ENCODE measurements at places on chromosomes 1 and 21.

GRCh38 chr1:224182057-224182865, 779 bp upstream of the DEGS1 start:
- DNase-seq, result no peak

DNA sequence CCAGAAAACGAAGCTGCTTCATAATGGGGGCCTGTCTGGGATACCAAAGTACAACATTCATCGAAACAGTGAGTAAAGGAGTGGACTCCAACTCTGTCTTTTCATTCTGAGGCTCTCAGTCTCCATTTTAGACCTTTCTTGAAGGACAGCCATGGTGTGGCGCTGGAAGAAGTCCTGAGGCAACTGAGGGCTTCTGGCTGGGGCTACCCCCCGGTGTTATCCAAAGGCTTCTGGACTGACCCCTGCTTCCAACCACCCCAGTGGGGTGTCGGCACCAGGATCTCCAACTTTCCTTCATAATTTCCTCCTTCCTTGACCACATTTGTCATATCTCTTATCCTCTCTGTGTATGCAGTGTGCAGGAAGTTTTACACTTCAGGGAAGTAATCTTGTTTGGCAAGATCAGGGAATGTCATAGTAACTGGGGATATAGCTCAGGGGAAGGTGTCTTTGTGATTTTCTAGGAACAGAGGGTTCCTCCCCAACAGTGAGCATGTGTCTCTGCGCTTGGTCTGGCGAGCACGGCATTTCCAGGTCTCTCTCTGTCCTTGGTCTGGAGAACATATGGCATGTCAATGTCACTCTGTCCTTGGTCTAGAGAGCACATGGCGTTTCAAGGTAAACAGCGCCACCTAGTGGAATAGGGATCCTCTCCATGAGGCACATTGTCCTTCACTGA, 19.4 kb upstream of the BSDC1 start:
- peak; percentile 66 for DNase-seq

GRCh38 chr1:222372221-222372620, 175.7 kb downstream of the HHIPL2 start:
- peak; percentile 33 for DNase-seq

DNA sequence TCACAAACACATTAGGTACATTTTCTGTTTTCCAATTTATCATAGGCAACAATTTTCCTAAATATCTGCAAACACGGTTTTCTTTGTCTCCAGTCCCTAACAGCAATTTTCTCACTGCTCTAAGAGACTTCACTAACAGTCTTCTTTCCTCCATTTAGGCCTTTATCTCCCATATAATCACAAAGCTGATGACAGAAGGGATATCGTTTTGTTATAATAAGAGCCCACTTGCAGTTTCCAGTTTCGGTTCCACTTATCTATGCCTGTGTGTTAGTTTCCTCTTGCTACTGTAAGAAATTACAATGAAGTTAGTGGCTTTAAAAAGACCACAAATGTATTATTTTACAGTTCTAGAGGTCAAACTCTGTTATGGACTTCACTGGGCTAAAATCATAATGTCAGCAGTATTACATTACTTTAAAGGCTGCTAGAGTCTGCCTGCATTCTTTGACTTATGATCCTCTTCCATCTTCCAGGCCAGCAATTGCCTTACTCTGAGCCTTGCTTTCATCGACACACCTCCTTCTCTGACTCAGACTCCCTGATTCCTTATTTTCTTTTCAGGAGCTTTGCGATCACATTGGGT, 549.3 kb downstream of the NCAM2 start:
- no peak for DNase-seq

DNA sequence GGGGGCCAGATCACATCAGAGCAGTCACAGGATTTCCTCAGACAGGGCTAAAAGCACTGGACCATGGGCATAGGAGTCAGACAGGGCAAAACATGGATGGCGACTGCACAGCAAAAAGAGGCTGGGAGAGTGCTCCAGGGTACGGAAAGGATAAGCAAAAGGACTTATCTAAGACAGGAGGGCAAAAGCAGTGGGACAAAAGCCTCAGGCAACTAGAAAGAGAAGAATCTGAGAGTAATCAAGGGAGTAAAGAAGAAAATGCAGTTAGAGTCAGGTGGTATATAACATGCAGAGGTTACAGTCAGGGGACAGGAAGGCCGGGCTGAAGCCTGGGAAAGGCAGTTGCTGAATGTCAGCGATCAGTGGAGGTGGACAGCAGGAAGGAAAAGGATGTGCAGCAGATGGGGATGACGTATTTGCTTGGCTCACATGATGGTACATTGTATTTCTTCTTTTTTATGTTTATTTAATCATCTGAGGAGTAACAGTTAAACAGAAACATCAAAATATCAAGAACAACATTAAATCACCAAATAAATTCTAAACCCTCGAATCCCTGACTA, 63.1 kb upstream of the CNN3 start:
- peak; percentile 73 for DNase-seq

GRCh38 chr1:24244519-24245268, 57.6 kb upstream of the IFNLR1 start:
- no peak for DNase-seq

DNA sequence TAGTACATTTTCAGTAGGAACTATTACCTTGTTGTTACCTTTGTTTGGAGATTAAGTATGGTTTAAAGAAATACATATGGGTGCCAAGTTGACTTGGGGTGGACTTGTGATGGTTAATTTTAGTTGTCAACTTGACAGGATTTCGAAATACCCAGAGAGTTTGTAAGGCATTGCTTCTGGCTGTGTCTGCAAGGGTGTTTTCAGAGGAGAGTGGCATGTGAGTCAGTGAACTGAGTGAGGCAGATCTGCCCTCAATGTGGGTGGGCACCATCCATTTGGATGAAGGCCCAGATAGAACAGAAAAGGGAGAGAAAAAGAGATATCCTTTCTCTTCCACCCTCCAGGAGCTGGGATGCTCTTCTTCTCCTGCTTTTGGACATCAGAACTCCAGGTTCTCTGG, 315.5 kb downstream of the GPATCH2 start:
- DNase-seq, result peak; percentile 42

DNA sequence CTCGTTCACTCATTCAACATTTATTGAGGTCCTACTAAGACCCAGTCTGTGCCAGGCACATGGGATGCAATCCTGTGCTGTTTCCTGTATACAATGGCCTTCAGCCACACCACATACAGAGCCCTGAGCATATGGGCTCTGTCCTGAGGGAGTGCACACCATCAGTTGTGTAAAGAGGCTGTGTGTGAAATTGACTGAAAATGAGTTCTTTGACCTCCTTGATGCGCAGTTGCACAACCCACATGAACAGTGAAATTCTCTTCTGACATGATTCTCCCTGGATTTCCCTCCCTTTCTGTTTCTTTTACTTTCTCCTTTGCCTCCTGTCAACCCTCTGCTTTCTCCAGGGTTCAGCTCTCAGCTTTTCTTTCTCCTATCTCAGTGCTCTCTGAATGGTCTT, 6.3 kb upstream of the SYT6 start:
- no peak for DNase-seq

DNA sequence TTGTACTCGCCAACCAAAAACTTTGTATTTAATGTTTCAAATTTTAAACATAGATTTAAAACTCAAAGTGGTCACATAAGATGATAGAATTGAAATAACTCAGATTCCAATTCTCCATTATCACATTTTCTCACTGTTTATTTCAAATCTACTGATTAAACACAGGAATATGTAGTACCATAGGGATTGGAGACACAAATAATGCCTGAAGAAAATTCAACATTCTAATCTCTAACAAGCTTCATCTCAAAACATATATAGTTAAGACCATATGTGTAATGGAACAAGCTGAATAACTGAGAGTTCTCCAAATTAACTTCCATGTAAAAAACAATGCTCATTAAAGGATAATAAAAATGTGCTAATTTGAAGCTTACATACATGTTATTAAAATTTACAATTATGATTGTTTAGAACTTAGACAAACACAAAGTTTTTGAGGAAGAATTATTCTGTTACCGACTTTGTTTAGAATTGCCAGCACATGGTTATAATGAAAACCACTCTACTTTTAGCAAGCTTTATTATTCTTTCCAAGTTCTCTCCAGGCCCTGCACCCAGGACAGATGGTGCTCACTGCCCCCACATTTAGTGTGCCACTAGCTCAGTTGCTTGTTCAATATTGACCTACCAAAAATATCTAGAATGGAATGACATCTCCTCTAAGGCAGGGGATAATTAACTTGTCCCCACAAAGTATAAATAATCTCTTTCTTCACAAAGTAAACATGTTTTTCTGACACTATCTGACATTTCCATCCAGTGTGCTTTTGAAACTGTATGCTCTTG, 467.2 kb downstream of the TTLL7 start:
- no peak for DNase-seq

- DNase-seq, result no peak
Measured at GRCh38 chr21:41466024-41466820, 40.2 kb downstream of the MX1 start.

DNA sequence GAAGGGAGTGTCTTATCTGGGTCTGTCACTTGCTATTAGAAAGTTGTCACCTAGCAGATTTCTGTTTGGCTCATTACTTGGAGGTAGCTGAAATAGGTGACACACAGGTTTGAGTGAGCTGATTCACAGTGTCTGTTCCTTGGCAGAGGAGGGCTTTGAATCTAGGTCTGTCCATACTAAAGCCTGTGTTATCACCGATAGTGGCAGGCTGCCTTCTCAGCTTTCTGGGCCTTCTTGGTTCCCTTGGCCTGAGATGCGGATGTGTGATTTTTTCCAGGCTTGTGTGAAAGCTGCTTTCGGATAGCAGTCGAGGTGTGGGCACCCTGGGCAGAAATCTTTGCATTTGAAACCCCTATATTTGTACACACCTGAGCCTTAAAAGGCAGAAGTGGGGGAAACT, 73.9 kb downstream of the ACTL8 start:
- DNase-seq, result no peak

DNA sequence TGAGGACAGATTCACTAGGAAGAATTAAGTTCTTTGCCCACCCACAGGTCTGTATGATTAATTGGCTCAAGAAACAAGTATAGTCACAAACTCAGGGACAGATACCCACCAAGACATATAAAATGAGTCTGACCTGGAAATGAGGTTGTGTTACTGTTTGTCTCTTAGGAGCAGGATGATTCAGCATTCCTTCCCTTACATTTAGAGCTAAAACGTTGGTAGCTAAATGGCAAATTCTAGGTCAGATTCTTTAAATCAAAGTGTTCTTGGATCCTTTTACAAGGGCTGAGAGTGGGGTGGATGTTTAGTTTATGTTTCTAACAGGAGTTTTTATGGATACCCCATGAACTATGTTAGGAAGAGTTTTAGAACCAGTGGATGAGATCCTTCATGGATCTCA, 4.7 kb downstream of the RIMKLA start:
- peak; percentile 20 for DNase-seq

DNA sequence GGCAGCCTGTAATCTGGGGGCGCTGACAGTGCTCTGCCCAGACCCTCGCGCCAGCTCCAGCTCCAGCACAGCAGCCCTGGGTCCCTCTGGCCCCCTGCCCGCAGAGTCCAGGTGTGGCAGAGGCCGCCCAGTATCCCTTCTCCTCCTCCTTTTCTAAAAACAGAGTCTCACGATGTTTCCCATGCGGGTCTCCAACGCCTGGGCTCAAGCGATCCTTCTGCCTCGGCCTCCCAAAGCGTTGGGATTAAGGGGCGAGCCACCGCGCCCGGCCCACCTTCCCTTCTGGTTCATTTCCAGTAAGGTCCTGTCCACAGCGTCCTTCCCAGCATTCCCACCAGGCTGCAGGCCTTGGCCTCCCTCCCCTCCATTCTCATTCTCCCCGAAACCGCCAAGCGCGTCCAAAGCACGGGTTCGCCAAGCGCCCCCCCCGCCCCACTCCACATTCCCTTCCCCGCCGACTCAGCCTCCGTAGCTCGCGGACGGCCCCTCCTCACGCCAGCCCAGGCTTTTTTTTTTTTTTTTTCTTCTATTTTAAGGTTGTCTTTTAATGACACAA, 2.0 kb upstream of the PCBP3 start:
- DNase-seq, result no peak

GRCh38 chr1:88730995-88731394, 46.9 kb downstream of the PKN2 start:
- DNase-seq, result no peak

- DNase-seq, result no peak
Measured at GRCh38 chr1:12620488-12620865, 2.5 kb upstream of the DHRS3 start.

DNA sequence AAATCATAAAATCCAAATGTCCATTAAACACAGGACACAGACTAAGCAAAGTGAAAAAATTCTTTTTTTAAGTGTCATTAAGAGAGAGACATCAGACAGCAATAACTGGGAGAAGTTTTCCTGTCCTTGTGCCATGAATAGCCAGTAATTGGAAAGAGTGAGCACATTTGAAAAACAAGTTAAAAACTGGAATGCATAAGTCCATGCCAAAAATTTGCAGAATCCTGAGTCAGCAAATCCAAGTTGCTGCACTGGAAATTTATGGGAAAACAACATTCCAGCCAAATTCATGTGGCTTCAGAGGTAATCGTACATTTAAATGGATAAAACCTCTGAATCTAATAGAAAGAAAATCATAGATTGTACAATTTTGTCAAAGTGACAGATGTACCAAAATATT, 291.4 kb downstream of the LRRC40 start:
- DNase-seq, result peak; percentile 85

DNA sequence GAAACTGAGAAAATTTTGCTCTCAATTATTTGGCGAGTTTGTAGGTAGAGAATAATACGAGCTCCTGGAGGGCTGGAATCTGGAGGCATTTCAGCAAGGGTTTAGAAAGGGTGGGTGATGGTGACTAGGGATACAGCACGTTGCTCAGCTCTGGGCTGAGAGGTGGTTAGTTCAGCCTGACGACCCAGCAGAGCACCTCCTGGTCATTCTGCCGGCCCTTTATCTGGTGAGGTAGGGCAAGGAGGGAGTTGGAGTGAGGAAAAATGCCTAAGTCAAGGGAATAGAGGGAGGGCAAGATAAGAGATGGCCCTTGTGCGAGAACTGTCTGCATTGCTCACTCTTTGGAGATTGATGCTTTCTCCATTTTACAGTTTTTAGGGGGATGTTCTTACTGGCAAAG, 19.1 kb downstream of the GALNT2 start:
- DNase-seq, result no peak

DNA sequence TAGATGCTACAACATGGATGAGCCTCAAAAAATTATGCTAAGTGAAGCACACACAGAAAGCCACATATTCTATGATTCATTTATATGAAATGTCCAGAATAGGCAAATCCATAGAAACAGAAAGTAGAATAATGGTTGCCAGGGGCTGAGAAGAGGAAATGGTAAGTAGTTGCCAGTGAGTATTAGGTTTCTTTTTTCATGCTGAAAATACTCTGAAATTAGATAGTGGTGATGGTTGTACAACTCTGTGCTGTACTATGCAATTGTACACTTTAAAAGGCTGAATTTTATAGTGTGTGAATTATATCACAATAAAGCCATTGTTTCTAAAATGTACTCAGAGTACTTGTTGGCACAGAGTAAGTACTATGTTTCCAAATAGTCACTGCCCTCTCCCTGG, 15.5 kb upstream of the GFI1 start:
- peak; percentile 50 for DNase-seq

GRCh38 chr1:29032841-29033240, 90.9 kb downstream of the TMEM200B start:
- no peak for DNase-seq
